Activated CD8-positive, alpha-beta memory T cell treated with anti-CD3 and anti-CD28 coated beads for 48 hours (primary cell): ENCODE measurements at places on chromosomes 4 and X.

GRCh38 chr4:6658209-6658595 lies 17.7 kb downstream of the MRFAP1 start:
- no peak for DNase-seq

- DNase-seq, result peak; percentile 26
These were observed 861 bp downstream of the SEC24D start for GRCh38 chr4:118834960-118835569.

- DNase-seq, result no peak
These were observed 2.8 kb upstream of the CHIC2 start for GRCh38 chr4:54067166-54067565.

DNA sequence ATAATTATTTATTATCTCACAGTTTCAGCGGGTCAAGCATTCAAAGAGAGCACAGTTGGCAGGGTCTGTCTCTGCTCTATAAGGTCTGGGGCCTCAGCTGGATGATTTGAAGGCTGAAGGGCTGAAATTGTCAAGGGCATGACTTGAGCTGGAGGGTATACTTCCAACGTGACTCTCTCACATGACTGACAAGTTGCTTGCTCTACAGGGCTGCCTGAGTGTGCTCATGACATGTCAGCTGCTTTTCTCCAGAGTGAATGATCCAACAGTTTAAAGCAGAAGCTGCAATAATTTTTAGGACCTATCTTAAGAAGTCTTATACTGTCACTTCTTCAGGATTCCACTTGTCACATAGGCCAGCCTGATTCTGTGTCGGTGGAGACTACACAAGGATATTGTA lies 51.2 kb downstream of the TIGD2 start:
- no peak for DNase-seq

GRCh38 chr4:112127803-112128202 lies 17.5 kb upstream of the FAM241A start:
- DNase-seq, result no peak

DNA sequence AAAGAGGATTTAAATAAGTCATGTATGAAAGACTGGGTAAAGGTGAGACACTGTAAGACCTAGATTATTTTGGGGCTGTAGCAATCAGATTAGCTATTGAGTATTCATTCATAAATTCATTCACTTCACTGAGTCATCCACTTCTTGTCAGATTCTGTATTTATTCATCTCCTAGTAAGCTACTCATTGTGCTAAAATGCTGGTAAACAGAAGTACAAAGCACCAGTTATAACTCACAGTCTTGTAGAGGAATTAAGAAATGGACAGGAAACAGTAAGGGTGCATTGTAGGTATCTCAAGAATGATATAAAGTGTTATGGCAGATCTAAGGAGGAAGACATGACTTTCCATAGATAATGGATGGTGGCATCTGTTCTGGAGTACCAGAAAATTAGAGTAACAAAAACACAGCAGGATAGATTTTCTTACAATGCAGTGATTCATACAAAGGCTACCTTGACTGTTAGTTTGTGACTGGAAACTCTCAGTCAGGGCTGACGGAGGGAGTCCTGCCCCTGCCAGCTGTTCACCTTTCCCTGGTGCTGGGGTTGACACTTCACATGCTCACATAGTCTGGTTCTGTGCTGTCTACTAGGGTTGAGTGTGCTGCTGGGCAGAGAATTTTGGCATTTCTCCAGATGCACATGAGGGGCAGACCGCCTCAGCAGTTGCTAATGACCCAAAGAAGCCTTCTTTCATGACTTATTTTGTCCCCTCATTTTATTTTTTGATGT lies 26.5 kb upstream of the HAND2 start:
- DNase-seq, result no peak

GRCh38 chr4:5125321-5125720 lies 74.0 kb downstream of the STK32B start:
- no peak for DNase-seq

GRCh38 chr4:40577588-40578253 lies 51.9 kb downstream of the RBM47 start:
- DNase-seq, result no peak

DNA sequence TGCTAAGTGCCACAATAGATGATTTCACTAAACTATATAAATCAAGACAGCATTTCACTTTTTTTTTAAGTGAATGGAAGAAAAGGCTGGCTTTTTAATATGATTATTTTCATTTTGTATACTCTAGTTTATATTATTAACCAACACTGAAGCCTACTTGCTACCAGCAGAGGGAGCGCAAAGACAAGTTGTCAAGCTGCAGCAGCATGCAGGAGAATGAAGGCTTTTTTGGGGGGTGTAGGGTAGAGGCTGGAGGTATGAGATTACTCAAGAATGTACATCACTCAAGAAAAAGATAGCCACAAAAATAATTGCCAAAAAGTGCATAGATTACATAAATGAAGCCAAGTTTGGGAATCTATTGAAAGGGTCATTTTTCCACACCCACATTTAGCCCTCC lies 519.5 kb downstream of the FGF13 start:
- DNase-seq, result no peak

GRCh38 chr4:123348946-123349345 lies 47.6 kb upstream of the SPRY1 start:
- no peak for DNase-seq

- DNase-seq, result no peak
These were observed 9.5 kb downstream of the CXCL13 start for GRCh38 chr4:77615153-77615552.

- no peak for DNase-seq
These were observed 12.5 kb downstream of the IRF2 start for GRCh38 chr4:184461711-184462441.

GRCh38 chrX:148412006-148412405 lies 88.4 kb upstream of the AFF2 start:
- DNase-seq, result no peak

DNA sequence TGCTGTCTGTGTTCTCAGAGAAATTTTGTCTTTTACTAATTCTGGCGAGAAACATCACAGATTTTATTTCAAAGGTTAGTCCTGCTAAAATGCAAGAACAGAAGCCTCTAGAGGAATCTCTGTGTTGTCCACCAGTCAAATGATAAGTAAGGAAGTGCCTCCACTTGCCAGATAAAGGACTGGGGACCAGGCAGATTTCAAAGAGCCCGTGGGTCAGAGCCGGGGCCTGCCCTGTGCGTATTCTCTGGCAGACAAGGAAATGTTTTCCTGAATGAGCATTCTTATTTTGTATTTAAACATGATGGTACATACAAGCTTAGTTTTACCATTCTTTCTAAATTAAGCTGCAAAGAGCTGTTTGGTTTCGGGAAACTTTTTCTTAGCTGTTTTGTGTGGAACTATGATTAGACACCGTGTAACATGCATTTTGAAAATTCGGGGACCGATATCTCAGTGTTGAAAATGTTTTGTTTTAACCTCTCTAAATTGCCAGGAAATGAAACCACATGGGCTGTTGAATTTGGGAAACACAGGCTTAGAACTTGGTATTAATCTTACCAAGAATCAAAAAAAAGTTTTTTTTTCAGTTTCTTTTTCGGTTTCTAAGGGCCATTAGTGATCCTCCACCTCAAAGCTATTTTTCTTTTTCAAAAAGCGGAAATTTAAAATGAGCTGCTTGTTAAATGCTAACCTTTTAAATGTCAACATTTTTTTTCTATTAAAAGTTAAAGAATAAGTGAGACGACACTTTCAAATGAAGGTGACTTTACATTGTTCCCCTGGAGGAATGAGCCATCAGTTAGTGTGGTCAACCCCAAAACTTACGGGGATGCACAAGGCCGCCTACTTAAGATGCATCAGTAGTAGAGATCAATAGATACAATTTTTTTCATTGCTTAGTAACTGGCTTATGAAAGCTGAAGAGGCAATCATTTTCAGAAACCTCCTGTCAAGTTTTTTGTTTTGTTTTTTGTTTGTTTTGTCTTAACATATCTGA lies 89.6 kb upstream of the MTM1 start:
- DNase-seq, result no peak

- DNase-seq, result no peak
These were observed 10.7 kb upstream of the FBXL5 start for GRCh38 chr4:15665753-15666365.

- DNase-seq, result no peak
These were observed 8.6 kb upstream of the HAUS3 start for GRCh38 chr4:2250357-2251072.

- DNase-seq, result no peak
These were observed 415 bp downstream of the SHISA3 start for GRCh38 chr4:42397635-42398170.

- no peak for DNase-seq
These were observed 80.1 kb downstream of the CENPC start for GRCh38 chr4:67465032-67465762.

GRCh38 chr4:11494232-11494631 lies 65.5 kb upstream of the HS3ST1 start:
- no peak for DNase-seq

DNA sequence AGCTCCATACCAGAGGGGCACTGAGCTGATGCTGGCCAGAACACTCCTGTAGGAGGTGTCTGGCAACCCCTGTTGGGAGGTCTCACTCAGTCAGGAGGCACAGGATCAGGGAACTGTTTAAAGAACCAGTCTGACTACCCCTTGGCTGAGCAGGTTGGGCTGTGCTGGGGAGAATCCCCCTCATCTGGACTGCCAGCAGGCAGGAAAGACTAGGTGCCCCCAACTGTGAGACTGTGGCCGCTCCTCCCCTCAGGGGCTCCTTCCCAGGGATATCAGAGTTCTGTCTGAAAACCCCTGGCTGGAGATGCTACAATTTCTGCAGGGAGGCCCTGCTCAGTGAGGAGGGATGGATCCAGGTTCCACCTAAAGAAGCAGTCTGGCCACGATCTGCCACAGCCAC lies 245.3 kb downstream of the MAPK10 start:
- no peak for DNase-seq

- DNase-seq, result no peak
These were observed 78.8 kb upstream of the LEF1 start for GRCh38 chr4:108247387-108248049.

DNA sequence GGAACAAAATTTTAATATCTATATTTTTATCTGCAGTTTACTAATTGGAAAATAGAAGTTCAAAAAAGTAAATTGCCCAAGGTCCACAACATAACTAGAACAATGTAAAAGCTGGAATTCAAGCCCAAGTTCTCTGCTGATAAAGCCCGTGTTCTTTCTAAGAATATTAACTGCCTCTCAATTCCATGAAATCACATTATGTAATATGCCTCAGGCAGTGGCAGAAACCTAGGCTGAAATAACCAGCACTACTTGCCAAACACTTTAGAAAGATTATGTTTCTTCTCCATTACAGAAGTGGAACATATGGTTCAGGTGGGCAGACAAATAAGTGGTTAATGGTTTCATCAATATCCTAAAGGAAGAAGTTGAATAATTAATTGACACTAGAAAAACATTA lies 56.7 kb upstream of the ADGRL3 start:
- no peak for DNase-seq

GRCh38 chr4:41369680-41370079 lies 113.0 kb downstream of the UCHL1 start:
- DNase-seq, result no peak

GRCh38 chrX:84248226-84248625 lies 60.2 kb upstream of the RPS6KA6 start:
- no peak for DNase-seq

DNA sequence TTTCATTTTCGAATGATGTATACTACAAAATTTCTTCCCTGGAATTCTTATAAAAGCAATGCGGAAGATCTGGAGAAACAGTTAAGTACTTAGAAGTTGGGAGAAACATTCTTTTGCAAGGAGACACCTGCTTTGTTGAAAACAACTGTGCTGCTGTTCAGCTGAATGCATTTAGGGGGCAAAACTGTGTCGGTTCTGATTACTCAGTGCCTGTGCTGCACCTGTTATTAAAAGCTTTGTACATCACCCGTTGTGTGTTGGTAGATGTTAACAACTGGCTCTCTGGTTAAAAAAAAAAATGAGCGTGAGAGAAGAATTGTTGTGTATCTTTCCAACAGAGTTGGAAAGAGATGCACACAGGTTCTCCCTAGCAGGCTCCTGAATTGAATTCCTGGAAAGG lies 184.1 kb upstream of the HHIP start:
- no peak for DNase-seq

- no peak for DNase-seq
These were observed 153.4 kb downstream of the PPARGC1A start for GRCh38 chr4:23736466-23736865.

DNA sequence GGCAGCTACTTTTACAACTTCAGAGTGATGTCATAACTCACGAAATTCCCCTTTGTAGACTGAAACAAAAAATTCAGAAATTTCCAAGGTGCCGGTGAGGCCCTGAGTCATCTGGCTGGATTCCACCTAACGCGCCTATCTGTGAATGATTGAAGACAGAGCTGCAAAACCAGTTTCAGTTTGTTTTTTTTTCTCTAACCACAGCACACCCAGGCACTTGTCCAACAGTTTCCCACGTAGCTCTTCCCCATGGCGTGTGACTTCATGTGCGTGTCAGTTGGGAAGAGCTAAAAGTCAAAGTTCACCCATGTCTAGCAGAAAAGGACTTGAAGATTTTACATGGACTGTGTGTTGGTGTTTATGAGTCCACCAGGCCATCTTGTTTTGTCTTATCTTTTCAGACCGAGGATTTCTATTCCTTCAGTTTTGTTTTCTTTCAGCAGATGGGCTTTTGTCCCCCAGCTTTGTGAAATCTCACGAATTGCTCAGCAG lies 16.4 kb downstream of the TCEANC start:
- no peak for DNase-seq

GRCh38 chr4:155807021-155807420 lies 48.2 kb downstream of the GUCY1B1 start:
- no peak for DNase-seq

DNA sequence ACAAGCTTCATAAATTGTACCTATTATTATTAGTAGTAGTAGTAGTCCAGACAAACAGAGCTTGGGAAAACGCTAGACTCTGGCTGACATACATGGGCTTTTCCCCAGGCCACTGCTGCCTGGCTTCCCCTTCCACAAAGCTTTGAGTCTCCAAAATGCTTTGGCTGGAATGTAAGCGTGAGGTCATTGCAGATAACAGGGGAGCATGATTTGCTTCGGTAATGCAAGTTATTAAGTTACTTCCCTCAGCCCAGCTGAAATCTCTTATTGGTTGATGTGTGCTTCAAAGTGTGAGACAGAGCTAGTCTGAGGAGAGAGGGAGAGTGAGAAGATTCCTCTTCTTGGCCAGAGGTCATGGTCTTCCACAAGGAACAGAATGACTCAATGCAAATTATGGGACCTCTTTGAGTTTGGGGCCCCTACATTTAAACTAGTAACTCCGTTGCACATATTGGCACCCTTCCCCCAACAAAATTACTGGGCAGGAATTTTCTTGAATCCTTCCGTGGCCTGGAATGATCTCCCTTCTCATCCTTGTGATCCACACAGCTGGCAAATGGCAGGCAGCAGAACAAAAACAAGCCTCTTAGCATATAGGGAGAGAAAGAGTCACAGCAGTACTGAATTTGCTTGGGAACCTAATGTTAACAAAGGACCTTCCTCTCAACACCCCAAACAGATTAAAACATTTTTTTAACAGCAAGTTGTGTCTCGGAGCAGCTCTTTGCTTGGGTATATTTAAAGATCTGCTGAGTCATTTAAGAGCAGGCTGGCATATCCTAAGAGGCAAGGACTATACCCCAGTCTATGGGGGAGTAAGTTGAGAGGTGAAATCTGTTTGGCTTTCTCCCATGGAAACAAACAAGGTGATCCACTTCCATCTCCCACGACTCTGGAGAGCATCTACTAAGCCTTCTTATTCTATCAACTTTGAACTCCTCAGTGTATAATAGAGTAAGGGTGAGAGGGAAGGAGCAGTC lies 19.9 kb downstream of the AR start:
- no peak for DNase-seq

- no peak for DNase-seq
These were observed 28.5 kb upstream of the FGF5 start for GRCh38 chr4:80237992-80238391.
